ENCODE measurements at places on chromosomes 3 and 15. TPM values are rescaled to one million over a fixed set of nuclear protein-coding genes. Genes with fewer than 3 reads are reported as not detected.

The PRRT3 gene
- polyA plus RNA-seq, result 4.4 TPM

The NR2E3 gene
- polyA plus RNA-seq, result 0.41 TPM

The IL17RB gene
- polyA plus RNA-seq, result 11.0 TPM

The TATDN2 gene
- polyA plus RNA-seq, result 38.8 TPM
